ENCODE measurements at places on chromosomes 1 and 21. TPM values are rescaled to one million over a fixed set of nuclear protein-coding genes. Genes with fewer than 3 reads are reported as not detected.

PTAFR gene
- 2.7 TPM for total RNA-seq

- DNase-seq, result no peak
Observed at GRCh38 chr1:201022493-201022819, 1.1 kb downstream of the KIF21B start.

DNA sequence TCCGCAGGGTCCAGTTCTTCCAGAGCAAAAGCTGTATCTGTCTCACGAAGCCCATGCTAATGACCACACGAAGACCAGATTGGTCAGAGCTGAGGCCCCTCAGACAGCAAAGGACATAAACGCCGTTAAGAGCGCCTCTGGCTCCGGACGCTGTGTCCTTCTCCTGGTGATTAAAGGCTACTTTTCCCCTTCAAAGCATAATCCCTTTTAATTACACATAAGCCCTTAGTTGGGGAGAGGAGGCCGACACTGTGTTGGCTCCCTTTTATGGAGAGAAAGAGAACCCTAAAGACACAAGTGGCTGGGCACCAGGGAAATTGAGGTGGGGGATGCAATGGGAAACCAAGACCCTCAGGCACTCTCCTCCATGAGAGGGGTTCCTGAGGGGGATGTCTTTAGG is at the start of gene ABCA4:
Gene ABCA4, minus strand, starts transcription at position 158 of the 400 bp plus-strand sequence. Its CDS starts 103 bp downstream, at position 55.
- no peak for DNase-seq

- DNase-seq, result no peak
Observed at GRCh38 chr21:14054682-14055081, 156.1 kb downstream of the LIPI start.

GRCh38 chr21:33843216-33843615 is 72.4 kb downstream of the ATP5PO start:
- DNase-seq, result peak; percentile 85

LAMC2 gene
- 3.8 TPM for total RNA-seq

DNA sequence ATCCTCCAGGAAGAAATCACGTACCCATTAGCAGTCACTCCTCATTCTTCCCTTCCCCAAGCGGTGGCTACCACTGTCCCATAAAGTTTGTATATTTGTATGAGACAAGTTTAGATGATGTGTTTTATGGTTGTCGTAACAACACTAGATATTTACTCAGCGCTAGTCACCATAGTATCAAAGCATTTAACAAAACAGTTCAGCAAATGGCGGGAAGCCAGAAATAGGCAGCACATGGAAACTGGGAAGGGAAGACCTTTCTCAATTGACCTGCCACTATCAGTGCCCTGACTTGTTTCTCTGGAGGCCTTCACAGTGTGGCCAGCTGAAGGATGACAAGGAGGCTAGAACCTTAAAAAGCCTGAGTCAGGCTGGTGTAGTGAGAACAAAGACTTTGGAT is 31.1 kb downstream of the CNST start:
- DNase-seq, result no peak

HTR6 gene
- total RNA-seq, result not detected

SLC2A5 gene
- 3.6 TPM for total RNA-seq

- no peak for DNase-seq
Observed at GRCh38 chr1:53369761-53370160, 41.9 kb upstream of the LRP8 start.

- no peak for DNase-seq
Observed at GRCh38 chr1:205914730-205915129, 28.5 kb downstream of the SLC26A9 start.

GRCh38 chr21:15748586-15748985 is 18.8 kb downstream of the USP25 start:
- no peak for DNase-seq

DNA sequence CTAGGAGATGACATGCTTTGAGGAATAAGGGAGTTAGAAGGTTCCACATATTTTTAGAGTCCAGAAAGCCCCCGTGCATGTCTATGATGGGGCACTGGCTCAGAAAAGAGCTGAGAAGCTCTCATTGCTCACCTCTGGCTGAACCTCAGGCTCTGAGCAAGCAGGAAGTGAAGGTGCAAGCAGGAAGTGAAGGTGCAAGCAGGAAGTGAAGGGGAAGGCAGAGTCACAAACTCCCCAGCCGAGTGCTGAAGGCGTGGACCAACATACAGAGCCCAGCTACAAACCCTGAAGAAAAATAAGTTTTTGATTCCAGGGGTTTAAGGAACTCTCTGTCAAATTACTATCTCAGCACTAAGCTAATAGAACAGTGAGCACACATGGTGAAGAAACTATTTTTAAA is 7.0 kb downstream of the KRTAP10-8 start:
- no peak for DNase-seq

GRCh38 chr1:145729196-145729595 is 9.9 kb downstream of the CD160 start:
- DNase-seq, result no peak

- no peak for DNase-seq
Observed at GRCh38 chr1:61085206-61085982, 3.0 kb downstream of the NFIA start.

DNA sequence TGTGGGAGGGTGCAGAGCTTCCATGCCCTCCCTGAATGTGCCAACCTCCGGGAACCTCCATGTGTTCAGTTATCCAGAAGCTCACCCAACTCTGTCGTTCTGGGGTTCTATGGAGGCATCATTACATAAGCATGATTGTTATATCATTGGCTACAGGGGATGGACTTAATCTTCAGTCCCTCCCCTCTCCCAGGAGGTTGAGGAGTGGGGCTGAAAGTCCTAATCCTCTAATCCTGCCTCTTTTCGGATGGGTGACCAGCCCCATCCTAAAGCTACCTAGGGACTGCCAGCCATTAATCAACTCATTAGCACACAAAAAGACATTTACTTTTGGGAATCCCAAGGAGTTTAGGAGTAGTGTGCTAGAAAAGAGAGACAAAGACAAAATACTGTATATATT is 32.0 kb upstream of the PSEN2 start:
- DNase-seq, result no peak

PDZK1 gene
- total RNA-seq, result 0.30 TPM

GRCh38 chr1:225780630-225781029 is 3.0 kb downstream of the SRP9 start:
- DNase-seq, result no peak

DNA sequence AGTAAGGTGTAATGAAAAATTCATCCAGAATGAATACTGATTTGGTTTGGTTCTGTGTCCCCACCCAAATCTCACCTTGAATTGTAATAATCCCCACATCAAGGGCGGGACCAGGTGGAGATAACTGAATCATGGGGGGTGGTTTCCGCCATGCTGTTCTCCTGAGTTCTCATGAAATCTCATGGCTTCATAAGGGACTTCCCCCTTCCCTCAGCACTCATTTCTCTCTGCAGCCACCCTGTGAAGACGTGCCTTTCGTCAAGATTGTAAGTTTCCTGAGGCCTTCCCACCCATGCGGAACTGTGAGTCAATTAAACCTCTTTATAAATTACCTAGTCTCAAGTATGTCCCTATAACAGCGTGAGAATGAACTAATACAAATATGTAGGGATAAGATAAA is 5.5 kb upstream of the SYNJ1 start:
- no peak for DNase-seq

PDE4B gene
- total RNA-seq, result 12.0 TPM

RAVER2 gene
- total RNA-seq, result 30.1 TPM

GRCh38 chr21:18661842-18662241 is 258.3 kb upstream of the TMPRSS15 start:
- no peak for DNase-seq

GRCh38 chr1:14693949-14694348 is 95.5 kb downstream of the KAZN start:
- no peak for DNase-seq

GABPB2 gene
- total RNA-seq, result 8.4 TPM

DNA sequence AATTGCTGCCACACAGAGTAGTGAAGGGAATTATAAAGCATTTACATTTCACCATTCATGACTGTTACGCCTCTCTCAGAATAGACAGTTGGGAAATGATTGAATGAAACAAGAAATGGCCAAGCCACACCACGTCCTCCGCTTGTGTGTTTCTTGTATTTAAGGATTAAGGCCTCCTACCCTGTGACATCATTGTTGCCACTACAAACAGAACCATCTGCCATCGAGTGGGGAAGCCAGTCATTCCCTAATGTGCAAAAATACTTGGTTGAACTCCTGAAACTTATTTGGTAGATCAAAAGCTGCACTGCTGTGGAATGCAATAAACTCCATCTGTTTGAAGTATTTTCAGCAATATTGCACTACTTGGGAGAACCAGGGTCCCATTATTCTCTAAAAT is 99.0 kb upstream of the C1orf105 start:
- DNase-seq, result no peak

BRINP3 gene
- not detected for total RNA-seq

GRCh38 chr1:6034750-6035096 is 11.0 kb upstream of the KCNAB2 start:
- DNase-seq, result peak; percentile 32

GRCh38 chr21:42396799-42397745 is 1.2 kb upstream of the TMPRSS3 start:
- DNase-seq, result no peak

DNA sequence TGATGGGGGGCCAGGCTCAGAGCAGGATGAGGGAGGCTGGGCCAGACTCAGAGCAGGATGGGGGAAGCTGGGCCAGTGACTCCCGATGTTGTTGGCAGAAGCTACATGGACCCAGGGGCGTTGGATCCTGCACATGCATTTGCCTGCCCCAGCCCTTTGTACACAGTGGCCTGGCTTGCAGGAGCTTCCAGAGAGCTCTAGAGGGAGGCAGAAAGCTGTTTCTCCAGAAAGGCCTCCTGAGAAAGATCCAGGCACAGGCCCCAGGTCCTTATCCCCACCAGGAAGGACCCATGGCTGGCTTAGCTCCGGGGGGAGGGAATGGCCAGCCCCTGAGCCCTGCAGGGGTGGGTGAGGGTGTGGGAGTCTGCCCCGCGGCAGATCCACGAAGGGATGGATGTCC is 106.6 kb upstream of the ACTRT2 start:
- no peak for DNase-seq

PRKACB gene
- 33.8 TPM for total RNA-seq

GRCh38 chr1:10106241-10106640 is 73.5 kb downstream of the UBE4B start:
- DNase-seq, result no peak

DNA sequence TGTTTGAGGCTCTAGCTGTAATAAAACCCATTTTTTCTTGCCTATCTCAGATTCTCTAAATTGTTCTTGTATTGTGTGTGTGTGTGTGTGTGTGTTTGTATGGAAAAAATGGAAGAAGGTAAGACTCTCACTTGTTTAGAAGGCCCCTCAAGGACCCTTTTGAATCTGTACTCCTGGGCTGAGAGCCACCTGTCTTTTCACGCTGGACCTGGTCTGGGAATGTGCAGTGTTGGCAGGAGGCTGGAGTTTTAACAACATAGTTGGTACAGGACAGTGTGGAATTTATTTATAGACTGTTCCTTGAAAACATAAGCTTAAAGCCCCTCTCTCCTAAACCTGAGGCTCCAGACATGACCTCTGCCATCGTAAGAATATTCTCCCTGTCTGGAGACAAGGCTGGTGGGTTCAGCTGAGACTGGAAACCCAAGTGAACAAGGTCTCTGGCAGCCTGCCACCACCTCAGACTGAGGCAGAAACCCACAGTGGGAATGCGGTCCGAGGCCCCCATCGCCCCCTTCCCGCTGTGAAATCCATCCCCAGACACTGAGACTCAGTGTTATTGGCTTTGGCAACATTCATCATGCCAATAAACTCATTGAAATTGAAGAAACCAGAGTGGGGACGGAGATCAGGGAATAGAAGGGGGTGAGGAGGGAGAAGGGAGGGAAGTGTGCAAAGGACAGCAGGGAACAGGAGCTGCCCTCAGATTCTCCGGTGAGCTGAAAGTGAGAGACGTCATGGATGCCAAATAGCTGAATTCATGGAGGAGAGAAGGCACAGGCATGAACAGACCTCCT is 24.6 kb upstream of the PLXNA2 start:
- no peak for DNase-seq

DNA sequence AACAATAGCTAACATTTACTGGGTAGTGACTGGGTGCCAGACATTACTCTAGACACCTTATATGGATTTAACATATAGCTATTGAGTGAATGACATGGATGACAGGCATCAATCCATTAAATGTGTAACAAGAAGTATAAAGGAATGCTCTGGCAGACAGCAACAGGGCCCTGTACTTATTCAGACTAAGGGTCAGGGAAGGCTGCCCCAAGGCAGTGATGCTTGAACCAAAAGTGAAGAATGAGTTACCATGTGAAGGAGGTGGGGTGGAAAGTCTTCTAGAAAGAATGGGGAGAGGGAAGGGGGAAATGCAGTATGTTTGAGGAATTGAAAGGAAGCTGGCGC is 8.3 kb upstream of the PTPRF start:
- no peak for DNase-seq

TNFRSF4 gene
- 1.4 TPM for total RNA-seq

- no peak for DNase-seq
Observed at GRCh38 chr1:178450871-178451270, 45.9 kb downstream of the CLEC20A start.

CLCNKA gene
- total RNA-seq, result 0.19 TPM

PLA2G5 gene
- 65.6 TPM for total RNA-seq

GRCh38 chr1:53553734-53554509 is 94.7 kb downstream of the DMRTB1 start:
- DNase-seq, result peak; percentile 52

GRCh38 chr1:204406621-204407020 is 5.0 kb downstream of the PPP1R15B start:
- no peak for DNase-seq

CRNN gene
- total RNA-seq, result not detected

DNA sequence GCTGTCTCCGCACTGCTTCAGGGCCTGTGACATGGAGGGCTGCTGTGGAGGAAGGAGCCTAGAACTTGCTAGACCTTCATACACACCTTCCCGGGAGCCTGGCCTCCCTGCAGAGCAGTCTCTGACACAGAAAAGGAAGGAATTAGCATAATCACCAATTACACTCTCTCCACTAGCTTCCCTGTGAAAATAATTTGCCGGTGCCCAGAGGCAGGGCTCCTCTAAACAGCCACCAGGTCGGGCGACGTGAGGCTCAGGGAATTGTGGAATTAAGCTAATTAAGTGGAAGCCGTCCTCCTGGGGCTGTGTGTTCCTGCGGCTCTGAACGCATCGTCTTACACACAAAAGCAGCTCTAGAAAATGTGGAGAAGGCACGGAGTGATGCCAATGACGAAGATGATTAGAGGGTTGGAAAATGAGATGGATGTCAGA is 82.6 kb downstream of the NENF start:
- DNase-seq, result no peak

SH2D1B gene
- 0.24 TPM for total RNA-seq

DNA sequence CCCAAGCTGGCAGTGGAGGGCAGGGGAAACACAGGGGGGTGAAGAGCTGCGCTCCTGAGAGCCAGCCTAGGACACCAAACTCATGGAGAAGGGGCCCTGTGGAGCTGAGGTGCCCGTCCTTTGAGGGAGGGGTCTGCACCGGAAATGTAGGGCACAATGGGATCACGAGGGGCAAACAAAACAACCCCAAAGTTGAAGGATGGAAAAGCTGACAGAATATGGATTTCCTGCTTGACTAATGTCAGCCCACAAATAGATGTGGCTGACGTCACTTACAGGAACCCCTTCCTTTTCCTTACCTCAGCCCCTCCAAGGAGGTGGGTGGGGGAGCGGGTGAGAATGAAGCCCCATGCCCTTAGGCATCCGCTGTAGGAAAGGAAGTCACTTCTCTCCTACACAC is 110.9 kb downstream of the KCNN3 start:
- no peak for DNase-seq

TSPAN2 gene
- total RNA-seq, result 10.3 TPM

CACHD1 gene
- total RNA-seq, result 4.9 TPM

- no peak for DNase-seq
Observed at GRCh38 chr1:247998811-247999210, 14.6 kb upstream of the OR2L5 start.
